ENCODE measurements at places on chromosomes 7 and 10.

DNA sequence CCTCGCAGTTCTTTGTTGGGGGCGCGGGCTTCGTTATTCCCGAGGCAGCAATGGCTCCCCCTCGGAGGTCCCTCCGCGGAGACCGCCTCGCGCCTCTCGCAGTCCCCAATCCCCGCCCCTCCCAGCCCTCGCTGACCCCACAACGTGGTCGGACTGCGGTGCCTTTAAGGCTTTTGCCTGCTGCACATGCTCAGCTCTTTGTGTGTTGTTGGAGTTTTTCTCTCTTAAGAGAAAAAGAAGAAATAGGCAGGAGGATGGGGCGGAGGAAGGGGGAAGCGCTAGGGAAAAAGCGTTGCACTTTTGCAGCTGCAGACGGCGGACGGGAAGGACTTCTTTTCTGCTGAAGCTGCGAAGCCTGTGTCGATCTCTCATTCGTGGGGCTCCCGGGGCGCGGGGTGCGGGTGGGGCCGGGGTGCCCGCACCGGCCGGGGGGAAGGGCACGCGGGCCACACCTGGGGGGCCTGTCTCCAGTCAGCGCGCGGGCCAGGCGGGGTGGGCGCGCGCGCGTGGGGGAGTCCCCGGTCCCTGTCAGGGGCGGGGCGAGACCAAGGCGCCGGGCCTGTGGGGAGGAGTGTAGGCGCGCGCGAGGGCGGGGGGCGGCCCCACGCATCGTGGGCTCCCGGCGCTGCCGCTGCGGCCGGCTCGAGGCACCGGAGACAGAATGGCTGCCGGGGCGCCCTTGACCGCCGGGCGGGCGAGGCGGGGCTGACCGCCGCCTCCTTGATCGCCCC lies 445 bp upstream of the ATRNL1 start:
- DNase-seq: no peak

DNA sequence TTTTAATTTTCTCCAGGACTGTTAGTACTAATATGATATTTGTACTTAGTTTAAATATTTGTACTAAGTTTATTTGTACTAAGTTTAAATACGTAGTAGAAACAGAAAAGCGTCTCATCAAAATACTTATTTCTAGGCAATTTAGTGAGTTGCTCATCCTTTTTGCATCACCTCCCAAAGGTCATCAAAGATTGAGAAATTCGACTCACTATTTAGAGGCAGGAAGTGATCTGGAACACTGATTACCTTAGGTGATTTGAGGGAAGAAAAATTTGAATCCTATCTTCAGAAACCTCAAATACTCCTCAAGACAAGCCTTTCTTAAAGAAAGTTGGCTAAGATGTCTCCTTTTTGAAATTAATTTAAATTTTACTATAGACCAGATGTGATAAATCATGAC lies 14.5 kb downstream of the WNT16 start:
- no peak for DNase-seq

DNA sequence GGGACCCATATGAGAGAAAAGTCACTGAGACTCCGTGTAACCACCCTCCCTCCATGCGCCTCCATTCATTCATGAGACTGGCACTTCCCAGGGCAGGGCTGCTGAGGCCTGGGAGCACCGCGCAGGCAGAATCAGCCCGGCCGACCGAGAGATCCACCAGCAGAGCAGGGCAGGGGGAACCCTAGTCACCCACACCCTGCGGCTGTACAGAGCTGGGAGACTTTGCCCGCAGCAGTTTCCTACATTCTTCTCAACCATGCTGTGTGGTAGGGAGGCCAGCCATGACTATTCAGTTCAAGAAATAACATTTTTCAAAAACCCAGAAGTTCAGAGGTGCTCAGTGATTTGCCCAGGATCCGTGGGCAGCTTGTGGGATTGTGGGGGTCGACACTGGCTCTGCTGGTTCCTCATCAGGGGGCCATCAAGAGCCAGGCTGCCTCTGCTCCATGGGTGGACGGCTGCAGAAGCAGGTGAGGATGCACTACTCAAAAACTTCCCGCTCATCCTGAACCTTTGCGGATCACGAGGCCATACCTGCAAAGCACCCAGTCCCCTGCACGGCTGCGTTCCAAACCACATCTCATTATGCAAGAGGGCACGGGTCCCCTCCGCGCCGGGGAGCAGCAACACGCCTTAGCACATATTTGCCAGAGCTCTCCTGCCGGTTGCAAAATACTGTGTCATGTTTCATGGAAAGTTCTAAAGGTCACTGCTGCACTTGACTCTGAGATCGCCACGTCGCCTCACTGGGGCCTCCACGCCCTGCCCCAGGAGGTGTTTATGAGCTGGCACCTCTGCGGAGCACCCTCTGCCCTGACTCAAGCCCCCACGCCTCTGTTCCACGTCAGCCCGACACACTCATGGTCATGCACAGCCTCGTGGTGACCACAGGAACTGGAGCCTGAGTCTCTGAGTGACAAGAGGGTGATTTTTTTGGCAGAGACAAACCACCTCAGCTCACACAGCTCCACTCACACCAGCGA lies 132.0 kb downstream of the PRKAG2 start:
- no peak for DNase-seq

DNA sequence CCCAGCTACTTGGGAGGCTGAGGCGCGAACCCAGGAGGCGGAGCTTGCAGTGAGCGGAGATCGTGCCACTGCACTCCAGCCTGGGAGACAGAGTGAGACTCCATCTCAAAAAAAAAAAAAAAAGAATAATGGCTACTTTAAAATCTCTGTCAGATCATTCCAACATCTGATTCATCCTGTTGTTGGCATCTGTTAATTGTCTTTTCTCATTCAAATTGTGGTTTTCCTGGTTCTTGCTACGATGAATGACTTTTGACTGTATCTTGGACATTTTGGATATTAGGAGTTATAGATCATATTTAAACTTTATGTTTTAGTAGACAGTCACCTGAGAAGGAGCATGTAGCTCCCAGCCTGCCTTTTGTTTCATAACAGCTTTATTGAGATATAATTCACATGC lies 8.5 kb downstream of the TPST1 start:
- no peak for DNase-seq

DNA sequence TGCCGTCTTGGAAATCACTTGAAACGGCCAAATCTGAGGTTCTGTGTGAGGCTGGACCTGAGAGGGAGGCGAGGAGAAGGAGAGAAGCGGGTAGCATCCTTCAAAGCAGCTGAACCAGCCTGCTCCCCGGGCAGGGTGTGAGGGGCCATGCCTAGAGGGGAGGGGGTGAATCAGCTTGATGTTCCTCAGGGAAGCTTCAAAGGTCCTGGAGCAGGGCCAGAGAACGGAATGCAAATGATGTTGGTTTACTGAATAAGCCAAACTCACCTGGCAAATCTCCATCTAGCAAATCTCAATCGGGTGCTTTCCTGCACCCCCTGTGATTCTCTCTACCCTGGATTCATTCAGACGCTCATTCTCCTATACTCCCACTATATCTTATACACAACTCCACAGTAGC lies 226.9 kb downstream of the WDR11 start:
- DNase-seq: no peak

GRCh38 chr10:1036341-1036791 lies 10.7 kb upstream of the IDI2 start:
- no peak for DNase-seq
